ENCODE measurements at places on chromosomes 11 and 22. TPM values are rescaled to one million over a fixed set of nuclear protein-coding genes. Genes with fewer than 3 reads are reported as not detected.

- DNase-seq, result no peak
Measured at GRCh38 chr11:102488208-102488607, 35.6 kb upstream of the TMEM123 start.

The PLEKHA7 gene
- 0.09 TPM for total RNA-seq

GRCh38 chr11:18969720-18970119 is 30.5 kb upstream of the MRGPRX1 start:
- DNase-seq, result no peak

- no peak for DNase-seq
Measured at GRCh38 chr22:40007853-40008710, 13.3 kb downstream of the FAM83F start.

DNA sequence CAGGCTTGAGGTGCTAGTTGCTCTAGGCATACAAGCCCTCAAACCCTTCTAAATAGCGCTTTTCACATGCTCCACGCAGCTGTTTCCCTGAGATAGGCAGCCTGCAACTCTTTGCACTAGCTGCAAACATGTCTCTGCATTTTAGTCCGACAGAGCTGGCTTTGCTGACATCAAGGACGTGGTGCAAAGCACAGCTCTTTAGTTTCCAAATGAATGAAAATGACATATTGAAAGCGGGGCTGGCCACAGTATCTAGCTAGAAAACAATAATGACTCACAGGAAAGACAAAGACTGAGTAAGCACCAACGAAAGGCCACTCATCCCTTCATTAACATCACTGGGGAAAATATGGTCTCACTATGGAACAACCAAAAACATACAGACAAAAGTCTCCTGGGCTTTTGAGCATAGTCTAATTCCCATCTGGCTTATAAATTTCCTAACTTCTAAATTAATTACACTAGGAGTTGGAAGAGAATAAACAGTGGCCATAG is 15.3 kb upstream of the ZC3H12C start:
- peak; percentile 59 for DNase-seq

GRCh38 chr11:115707180-115707905 is 203.1 kb upstream of the CADM1 start:
- no peak for DNase-seq

GRCh38 chr22:30823015-30823370 is 128.3 kb downstream of the OSBP2 start:
- DNase-seq, result no peak
